ENCODE measurements at places on chromosomes 13 and 19.

DNA sequence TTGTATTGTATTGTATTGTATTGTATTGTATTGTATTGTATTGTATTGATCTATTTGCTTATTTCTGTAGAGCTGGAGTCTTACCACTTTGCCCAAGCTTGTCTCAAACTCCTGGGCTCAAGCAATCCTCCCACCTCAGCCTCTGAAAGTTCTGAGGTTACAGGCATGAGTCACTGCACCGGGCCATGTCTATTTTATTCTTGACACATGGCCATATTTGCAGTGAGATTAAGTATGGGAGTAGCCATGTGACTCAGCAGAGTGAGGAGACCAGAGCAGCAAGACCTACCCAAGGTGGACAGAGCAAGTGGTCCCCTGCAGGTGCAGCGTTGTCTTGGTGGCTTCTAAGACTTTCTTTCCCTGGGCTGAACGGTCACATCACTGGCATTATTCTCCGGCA is 49.1 kb upstream of the UBAC2 start:
- DNase-seq, result no peak

GRCh38 chr19:31461814-31462539 is 112.7 kb upstream of the TSHZ3 start:
- DNase-seq, result no peak

DNA sequence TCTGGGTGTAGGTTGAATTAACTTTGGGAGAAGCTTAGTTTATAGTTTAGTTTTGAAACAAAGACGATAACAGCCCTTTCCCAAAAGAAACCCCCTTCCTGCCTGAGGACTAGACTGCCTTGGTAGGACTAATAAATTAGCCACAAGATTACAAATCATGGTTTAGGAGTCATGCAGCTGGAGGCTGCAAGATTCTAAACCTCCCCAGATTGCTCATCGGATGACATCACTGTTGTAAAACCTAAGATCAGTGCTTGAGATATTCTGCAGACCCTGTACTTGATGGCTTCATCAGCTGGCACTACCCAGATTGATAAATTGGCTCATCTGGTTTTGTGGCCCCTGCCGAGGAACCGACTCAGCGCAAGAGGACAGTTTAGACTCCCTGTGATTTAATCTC is 35.9 kb upstream of the MPHOSPH8 start:
- no peak for DNase-seq

DNA sequence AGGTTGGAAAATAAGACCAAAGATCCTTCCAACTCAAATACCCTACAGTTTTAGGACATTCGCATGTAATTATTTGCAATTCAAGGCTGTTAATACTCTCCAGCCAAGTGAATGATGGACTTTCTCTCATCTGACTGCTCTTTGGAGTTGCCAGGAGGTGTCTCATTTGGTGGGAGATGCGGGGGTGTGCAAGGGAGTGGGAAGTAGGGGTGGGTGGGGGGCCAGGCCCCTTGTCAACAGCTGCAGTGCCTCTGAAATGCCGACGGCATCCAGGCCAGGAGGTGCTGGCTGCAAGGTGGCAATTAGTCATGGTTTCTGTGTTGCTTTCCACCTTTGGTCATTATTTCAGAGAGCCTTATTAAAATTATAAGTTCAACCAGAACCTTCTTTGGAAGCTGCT is 121.5 kb downstream of the KL start:
- no peak for DNase-seq

GRCh38 chr13:110377826-110378201 is 70.7 kb downstream of the COL4A2 start:
- DNase-seq, result no peak

GRCh38 chr19:48613024-48613851 is 1.6 kb downstream of the FAM83E start:
- peak; percentile 69 for DNase-seq

Data from Ammon's horn (tissue), 1 donor.